H7 (cell line): ENCODE measurements at places on chromosomes 5 and 9.

DNA sequence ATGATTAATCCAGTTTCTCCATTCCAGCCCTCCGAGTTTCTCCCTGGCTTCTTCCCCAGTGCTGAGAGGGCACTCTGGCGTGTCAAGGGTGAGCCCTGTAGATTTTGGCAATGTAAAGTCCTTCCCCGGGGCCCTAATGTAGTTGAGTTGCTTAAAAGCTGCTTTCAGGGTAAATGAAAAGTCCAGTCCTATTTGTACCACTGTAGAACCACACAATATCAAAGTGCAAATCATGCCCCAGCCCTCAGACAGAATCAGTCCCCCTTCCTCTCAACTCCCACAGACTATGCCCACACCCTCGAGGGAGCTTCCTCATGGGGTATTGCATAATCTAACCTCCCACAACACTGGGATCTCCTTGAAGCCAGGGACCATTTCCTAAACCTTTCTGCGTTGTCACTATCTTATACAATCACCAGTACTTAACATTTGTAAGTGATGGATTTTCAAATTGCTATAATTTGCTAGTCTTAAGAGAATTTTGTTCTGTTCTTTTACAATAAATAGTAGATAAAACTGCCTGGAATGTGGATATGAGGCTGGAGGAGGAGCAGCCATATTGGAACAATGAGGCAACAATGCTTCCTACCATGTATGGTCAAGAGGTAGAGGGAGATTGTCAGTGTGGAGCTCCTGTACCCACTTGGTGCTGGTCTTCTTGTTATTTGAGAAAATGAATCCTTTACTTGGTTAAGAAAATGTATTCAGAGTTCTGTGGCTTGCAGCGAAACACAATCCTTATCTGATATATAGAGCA lies 34.4 kb downstream of the ZNF366 start:
- DNase-seq = no peak

GRCh38 chr5:149301744-149302380 lies 30.2 kb downstream of the AFAP1L1 start:
- no peak for DNase-seq

DNA sequence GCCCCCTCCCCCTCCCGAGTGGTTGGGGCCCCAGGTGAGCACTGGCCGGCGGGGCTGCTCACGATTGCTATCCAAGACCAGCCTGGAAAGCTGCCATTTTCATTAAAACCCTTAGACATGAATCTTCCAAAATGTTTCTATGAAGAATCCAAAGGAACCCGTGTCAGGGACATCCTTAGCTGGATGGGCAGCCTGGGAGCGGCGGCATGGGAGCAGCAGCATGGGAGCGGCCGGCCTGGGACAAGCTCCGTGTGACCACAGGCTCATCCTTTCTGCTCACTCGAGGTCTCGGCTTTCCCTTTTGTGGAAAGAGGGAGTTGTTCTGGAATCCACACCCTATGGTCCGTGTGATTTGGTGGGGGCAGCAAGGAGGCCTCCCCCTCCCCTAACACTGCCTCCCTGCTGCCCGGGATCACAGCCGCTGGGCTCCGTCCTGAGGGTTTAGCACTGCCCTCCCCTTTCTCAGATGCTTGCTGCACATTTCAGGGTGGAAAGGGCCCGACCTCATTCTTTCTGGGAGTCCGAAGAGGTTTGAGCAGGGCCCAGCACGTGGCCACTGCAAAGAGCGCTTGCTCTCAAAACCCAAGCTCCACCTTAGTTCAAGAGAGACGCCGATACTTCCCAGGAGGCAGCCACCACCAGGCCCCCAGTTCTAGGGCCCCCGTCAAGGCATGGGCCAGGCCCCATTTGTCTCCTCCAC lies 127.7 kb downstream of the RXRA start:
- no peak for DNase-seq

- no peak for DNase-seq
Observed at GRCh38 chr5:104498281-104498680, 935.7 kb upstream of the NUDT12 start.

GRCh38 chr9:101271102-101271501 lies 113.7 kb downstream of the BAAT start:
- DNase-seq = no peak

GRCh38 chr5:82754036-82754746 lies 323.0 kb downstream of the TMEM167A start:
- no peak for DNase-seq

- DNase-seq = peak; percentile 64
Observed at GRCh38 chr9:91884696-91885687, 65.0 kb downstream of the ROR2 start.

GRCh38 chr9:100216178-100216787 lies 117.2 kb downstream of the INVS start:
- DNase-seq = peak; percentile 47

DNA sequence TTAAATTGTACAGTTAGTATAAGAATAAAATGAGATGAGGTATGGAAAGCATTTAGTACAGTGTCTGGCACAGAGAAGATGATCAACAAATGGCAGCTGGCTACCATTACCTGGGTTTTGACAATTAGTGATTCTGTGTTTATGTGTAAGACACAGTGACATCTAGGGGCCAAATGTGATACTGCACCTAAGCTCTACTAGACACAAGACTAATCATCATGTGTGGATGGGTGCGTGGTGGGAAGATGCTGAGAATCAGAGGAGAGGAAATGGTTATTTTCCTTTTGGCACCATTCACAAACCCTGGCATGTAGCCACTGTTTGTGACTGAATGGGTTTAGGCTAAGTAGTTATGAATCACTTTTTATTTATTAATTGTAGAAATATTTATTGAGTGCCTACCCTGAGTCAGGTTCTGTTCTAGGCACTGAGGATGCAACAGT lies 109.8 kb upstream of the TBC1D2 start:
- DNase-seq = no peak

DNA sequence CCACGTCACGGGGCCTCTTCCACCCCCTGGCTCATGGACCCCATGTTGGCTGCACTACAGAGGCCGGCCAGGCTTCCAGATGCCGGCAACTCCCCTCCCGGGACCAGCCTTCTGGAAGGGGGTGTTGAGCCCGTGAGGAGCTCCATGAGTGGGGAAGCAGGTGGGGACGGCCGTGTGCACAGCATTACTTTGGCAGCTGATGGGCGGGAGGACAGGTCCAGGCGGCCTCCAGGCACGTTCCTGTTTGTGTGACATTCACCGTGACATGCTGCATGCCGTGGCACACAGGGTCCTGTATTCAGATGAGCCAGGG lies 29.1 kb upstream of the ABO start:
- DNase-seq = no peak
